ENCODE measurements at places on chromosomes 11 and 22.

GRCh38 chr11:67304511-67305113, 1.3 kb downstream of the SSH3 start:
- no peak for DNase-seq

DNA sequence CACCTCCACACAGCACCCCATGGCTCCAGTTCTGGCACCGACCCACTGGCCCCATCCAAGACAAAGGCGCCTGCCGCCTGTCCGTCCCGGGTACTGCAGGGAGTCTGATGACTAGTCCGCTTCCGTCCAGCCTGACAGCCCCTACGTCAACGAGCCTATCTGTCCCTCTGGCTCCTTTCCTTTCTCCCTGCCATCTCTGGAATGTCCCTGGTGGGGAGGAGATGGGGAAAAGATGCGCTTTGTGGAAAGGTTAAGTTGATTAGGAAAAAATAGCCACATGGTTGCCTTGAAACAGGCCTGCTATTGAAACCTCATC, 10.4 kb downstream of the PDGFB start:
- DNase-seq, result no peak

GRCh38 chr11:17405232-17406005, 17.0 kb upstream of the KCNJ11 start:
- DNase-seq, result no peak

DNA sequence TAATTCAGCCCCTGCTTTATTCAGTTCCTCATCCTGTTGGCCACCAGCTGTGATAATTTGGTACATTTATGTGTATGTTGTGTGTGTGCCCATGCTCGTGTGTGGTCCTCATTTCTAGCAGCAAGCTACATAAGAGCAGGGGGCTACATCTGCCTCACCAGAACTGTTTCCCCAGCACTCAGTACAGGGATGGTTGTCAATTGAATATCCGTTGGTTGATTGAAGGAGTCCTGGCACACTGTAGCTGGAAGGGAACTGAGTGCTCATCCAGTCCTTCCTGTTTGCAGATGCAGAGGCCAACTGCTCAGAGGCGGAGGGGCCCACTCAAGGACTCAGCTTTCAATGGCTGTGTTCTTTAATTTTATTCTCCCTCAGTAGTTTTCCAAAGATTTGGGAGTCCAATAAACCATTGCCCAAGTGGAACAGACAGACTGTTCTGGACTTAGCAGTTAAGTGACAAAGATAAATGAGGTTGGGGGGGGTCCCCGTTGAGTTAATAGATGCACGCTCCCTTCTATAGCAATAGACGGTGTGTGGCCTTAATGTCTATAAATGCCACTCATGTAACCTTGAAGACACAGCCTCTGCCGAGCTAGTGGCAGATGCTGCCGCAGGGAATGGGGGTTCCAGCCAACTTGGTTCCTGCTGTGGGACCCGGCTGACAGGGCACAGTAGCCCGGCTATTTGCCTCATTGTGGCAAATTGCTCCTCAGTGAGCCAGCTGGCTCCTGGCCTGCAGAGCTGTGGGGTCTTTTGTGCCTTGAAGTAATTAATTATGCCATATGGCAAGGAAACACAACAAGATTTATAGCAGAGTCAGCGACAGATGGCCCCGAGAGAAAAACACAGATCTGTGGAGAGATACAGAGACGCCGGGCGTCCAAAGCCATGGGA, 71.4 kb upstream of the GRK3 start:
- DNase-seq, result no peak

DNA sequence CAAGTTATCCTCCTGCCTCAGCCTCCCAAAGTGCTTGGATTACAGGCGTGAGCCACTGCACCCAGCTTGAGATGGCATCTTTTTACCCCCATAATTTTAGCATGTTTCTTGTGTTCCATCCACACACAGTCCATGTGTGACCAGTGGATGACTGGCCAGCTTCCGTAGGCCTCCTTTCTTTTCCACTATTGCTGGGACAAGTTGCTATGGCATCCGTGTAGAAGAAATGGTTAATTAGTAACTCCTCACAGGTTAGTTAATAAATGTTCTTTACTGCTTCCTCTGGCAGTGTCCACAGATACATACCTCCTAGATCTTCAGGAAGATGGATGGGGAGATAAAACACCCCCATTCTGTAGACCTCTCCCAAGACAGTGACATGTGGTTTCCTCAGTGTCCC, 154.3 kb upstream of the RASSF10 start:
- DNase-seq, result no peak

GRCh38 chr11:79501707-79502106, 60.9 kb upstream of the TENM4 start:
- no peak for DNase-seq

GRCh38 chr11:30705913-30706675, 119.9 kb upstream of the MPPED2 start:
- DNase-seq, result no peak

DNA sequence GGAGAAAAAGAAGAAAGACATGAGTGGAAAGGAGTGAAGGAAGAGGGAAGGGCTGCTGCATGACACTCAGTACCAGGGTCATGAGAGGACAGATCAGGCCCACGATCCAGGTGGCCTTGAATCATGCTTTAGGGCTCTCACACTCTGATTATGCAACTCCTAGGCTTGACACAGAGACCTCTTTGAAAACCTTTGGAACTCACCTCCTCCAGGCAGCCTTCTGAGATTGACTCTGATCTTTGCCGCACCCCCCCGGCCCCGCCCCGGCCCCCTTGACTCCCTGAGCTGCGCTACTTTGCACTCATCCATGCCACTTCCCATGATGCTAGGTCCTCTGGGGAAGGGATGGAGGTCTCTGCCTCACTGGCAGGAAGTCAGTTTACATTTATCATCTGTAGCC, 10.7 kb downstream of the PTPN5 start:
- no peak for DNase-seq

DNA sequence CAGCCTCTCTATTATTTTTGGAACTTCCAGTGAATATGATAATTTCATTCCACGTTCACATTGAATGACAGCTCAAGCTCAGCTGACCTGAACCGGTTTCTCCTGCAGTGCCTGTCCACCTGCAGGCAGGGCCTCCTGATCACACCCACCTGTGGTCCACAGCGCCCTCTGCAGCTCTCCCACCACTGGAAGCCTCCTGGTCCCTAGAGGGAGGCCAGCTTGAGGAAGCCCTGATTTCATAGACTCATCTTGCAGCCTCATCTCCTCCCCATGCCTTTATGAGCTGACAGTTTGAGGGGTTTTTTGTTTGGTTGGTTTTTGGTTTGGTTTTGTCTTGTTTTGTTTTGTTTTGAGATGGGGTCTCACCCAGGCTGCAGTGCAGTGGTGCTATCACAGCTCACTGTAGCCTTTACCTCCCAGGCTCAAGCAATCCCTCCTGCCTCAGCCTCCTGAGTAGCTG, 29.9 kb upstream of the MALAT1 start:
- no peak for DNase-seq

DNA sequence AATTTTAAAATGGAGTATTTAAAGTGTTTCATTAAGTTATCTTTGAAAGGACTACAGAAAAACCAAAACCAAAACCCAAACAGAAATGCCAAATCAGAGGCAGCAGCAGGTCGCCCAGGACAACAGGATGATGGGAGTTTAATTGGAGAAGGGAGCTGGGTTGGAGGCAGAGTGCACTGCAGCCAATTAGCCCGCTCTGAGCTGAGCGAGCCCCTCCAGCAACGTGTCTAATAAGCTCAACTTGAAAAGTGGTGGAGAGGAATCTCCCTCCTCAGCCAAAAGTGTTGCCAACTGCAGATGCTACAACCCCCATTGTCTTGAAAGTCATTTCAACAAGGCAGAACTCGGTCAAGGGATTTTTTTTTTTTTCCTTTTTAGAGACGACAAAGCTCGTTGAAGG, 323.9 kb downstream of the CADM1 start:
- DNase-seq, result no peak

DNA sequence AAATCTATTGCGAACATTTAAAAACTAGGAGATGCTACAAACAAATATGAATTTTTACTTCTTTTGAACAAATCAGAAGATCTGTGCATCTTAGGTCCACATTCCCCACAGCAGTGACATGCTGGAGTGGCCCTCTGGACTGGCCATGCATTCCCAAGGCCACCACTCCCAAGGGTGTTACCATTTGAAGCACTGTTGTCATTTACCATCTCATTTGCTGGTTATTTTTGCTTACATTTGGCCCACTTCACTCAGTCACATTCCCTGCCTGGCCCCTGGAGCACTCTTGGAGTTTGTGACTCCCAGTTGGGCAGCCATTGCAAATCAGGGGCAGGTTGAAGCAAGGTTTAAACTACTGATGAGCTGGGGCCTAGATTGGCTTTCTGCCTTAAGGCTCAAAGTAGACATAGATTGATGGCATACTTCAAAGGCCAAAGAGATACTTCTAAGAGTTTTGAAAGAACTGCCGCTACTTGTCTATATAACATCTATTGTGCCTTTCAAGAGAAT, 8.5 kb upstream of the ZNRF3 start:
- no peak for DNase-seq

GRCh38 chr11:129286813-129287212, 88.8 kb upstream of the BARX2 start:
- no peak for DNase-seq

- DNase-seq, result no peak
Measured at GRCh38 chr11:59222464-59223060, 9.8 kb upstream of the MPEG1 start.

- DNase-seq, result no peak
Measured at GRCh38 chr11:70068950-70069349, 9.2 kb upstream of the ANO1 start.

GRCh38 chr22:23753385-23753784, 840 bp downstream of the VPREB3 start:
- DNase-seq, result no peak

- DNase-seq, result no peak
Measured at GRCh38 chr11:34790620-34791019, 125.6 kb downstream of the APIP start.

- no peak for DNase-seq
Measured at GRCh38 chr11:124172101-124172500, 11.0 kb upstream of the OR10D3 start.

DNA sequence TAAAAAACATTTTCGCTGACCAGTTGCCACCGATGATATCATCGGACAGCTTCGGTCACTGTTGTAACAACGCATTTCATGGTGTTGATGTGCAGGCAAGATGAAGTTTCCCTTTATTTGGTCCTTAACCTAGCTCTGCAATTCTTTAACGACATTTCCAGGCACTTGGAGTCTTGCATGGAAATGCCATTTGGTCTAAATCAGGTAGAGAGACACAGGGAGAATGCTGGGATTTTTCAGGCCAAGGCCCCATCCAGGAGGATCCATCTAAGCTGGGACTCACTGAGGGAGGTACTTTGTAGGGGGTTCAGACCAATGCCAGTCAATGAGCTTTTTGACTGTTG, 121.5 kb upstream of the RCN1 start:
- no peak for DNase-seq

- DNase-seq, result no peak
Measured at GRCh38 chr11:2312232-2313042, 10.6 kb downstream of the TSPAN32 start.

GRCh38 chr22:46041642-46042041, 64.7 kb upstream of the WNT7B start:
- DNase-seq, result no peak

- no peak for DNase-seq
Measured at GRCh38 chr11:21323617-21324016, 654.2 kb downstream of the NELL1 start.

All from T-helper 1 cell (primary cell).